ENCODE measurements at places on chromosomes 11 and 22. TPM values are rescaled to one million over a fixed set of nuclear protein-coding genes. Genes with fewer than 3 reads are reported as not detected.

The TSPAN18 gene
- 0.84 TPM for total RNA-seq

The ACRV1 gene
- not detected for total RNA-seq

The NLRP14 gene
- not detected for total RNA-seq

DNA sequence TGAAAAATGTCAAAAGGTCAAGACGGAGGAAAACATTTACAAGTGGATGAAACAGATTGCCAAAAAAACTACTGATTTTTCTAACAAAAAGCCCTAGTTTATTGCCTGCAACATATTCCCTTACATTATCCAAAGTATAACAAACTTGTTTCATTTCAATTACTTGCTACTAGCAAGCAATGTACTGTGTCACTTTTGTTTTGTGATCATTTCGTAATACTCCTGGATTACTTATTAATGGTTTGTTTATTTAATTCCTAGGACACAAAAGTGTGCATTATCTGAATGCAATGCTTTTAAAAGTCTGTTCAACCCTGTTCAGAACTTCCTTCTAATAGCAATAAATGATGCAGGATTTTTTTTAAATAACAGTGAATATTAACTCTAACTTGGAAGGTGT is 50.9 kb downstream of the CCDC34 start:
- no peak for DNase-seq

GRCh38 chr22:36010882-36011281 is 17.7 kb downstream of the RBFOX2 start:
- DNase-seq, result no peak

DNA sequence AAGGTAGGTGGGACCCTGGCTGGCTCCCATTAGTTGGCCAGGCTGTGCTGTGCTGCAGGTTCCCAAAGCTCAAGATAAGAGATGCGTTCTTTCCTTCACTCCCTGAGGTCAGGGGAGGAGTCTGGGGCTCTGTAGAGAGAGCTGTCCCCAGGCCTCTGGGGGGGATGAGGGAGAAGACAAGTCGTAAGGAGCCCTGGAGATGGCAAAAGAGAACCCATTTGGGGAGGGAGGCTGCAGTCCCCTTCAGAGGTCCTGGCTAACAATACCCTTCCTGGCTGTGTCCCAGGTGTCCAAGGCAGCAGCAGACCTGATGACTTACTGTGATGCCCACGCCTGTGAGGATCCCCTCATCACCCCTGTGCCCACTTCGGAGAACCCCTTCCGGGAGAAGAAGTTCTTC is 916 bp downstream of the GNG3 start:
- no peak for DNase-seq

DNA sequence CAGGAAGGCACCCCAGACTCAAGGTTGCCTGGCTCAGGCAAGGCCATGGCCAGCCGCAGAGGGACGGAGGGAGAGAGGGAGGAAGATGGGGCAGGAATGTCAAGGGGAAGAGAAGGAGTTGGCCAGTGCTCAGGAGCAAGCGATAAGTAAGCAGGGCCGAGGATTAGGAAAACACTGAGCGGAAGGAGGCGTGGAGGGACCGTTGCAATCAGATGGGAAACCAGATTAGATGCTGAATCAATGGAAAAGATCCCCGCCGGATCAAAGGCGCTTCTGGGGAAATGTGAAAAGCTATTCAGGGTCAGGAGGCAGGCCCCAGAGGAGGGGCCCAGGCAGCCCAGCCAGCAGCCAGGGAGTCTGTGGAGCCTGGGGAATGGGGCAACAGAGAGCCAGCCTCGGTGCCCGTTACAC is 26.6 kb upstream of the MYEOV start:
- DNase-seq, result no peak

DNA sequence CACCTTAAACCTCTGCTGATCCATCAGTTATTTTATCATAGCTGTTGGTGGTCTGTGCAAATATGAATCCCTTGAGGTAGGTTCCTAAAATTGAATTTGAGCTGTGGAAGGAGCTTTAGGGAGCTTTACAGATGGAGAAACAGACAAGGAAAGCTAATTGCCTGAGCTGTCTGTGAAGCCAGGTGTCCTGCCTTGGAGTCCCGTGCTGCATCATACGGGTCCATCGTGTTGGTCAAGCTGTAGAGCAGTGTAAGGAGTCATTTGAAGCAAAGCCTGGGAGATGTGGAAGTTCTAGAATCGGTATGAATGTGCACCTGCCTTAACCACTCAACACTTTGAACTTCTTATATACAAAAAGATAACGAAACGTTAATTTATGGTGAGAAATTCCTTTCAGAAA is 1.0 kb downstream of the POLA2 start:
- DNase-seq, result no peak

Measured in activated T-cell treated with anti-CD3 and anti-CD28 coated beads, Interleukin-2, amount 50 U/mL, for 4 hours (primary cell).